ENCODE measurements at places on chromosomes 1 and 21. TPM values are rescaled to one million over a fixed set of nuclear protein-coding genes. Genes with fewer than 3 reads are reported as not detected.

- no peak for DNase-seq
Measured at GRCh38 chr1:231899713-231900435, 273.3 kb downstream of the DISC1 start.

- no peak for DNase-seq
Measured at GRCh38 chr21:41459884-41460534, 34.0 kb downstream of the MX1 start.

DNA sequence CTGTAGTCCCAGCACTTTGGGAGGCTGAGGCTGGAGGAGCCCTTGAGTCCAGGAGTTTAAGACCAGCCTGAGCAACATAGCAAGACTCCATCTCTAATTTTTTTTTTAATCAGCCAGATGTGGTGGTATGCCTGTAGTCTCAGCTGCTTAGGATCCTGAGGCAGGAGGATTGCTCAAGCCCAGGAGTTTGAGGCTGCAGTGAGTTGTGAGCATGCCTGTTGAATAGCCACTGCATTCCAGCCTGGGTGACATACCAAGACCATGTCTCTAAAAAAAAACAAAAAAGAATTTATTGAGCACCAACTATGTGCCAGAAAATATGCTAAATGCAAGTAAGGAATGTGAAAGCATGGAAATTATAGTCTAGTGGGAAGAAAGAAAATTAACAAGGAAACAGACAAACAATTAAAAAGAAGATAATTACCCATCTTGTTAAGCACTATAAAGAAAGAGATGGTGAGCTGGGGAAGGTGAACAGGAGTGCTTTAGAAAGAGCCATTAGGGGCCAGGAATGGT, 104.0 kb upstream of the ZNF678 start:
- no peak for DNase-seq

GRCh38 chr1:116556289-116557006, 14.4 kb downstream of the CD58 start:
- DNase-seq = peak; percentile 57

DNA sequence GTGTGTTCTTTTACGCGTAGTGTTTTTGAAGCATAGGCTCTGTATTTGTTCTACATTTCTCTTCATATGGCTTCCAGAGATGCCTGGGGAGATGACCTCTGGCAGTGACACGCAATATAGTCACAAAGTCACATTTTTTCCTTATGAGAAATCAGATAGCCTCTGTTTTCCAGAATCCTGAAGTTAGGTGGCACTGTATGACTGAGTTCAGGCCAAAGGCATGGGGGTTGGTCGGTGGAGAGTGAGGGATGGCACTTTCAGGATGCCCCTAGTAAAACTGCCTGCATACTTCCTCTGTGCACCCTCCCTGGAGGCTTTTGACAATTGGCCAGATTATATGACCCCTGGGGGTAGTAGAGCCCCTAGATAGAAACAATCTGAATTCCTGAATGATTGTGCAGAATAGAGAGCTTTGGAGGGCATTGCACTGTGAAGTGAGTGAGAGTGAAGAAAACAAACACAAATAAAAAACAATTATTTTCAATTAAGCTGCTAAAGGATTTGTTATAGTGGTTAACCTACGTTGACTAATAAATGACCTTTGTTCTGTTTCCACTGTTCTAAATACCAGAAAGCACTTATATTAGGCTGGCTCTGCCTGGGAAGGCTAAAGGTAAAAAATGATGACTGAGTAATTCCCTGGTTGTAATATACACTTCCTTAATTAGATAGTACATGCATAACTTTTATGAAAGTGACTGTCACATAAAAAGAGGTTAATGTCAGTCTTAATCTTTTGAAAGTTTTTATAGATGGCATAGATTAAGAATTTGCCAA, 1660.8 kb downstream of the PLA2G4A start:
- peak; percentile 47 for DNase-seq

Gene DISP1
- 3.1 TPM for total RNA-seq

GRCh38 chr1:94285031-94285654, 47.8 kb upstream of the ARHGAP29 start:
- peak; percentile 59 for DNase-seq

DNA sequence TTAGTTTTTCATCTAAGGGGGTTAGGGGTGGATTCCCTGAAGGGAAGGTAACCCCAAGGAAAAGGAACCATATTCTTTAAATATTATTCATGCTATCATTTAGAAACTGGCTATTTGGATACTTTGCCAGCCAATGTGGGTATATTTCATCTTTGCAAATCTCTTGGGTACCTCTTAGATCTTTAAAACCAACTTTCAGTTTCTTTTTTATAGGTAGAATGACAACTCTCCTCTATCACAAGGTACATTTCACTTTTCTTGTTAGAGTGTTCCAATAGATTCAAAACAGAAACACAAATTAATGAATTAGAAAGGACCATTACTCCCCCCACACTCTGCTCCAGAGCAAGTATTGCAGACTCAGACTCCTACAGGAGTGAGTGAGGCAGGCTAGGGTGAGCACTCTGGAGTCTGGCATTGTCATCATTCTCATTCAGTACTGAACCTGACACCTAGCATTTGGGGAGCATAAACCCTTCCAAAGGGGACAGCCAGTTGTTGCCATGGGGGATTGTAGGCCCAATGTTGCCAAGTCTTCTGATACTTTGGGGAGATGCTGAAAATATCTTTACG, 43.0 kb downstream of the MACO1 start:
- no peak for DNase-seq

Gene CHRM3
- total RNA-seq = under 0.01 TPM

Gene GCLM
- 16.2 TPM for total RNA-seq

DNA sequence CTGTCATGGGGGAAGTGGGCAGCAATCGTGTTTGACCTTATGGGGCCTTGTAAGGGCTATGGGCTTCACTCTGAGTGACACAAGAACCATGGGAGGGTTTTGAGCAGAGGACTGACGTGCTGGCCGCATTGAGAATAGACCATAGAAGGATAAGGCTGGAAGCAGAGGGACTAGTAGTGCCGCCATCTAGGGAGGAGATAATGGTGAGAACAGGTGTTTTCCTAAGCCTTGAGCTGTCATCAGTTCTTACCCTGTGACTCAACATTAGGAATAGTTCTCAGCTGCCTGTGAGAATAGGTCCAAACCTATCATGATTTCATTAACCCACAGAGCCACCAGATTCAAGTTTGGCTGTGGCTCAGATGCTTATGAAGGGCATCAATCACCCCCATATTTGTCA, 228.5 kb downstream of the CACNA1E start:
- no peak for DNase-seq

GRCh38 chr1:178541379-178541778, 28.5 kb downstream of the TEX35 start:
- no peak for DNase-seq

GRCh38 chr1:79532555-79532954, 526.0 kb upstream of the ADGRL4 start:
- DNase-seq = no peak

Gene HTR6
- not detected for total RNA-seq

Gene TEDDM1
- total RNA-seq = not detected

DNA sequence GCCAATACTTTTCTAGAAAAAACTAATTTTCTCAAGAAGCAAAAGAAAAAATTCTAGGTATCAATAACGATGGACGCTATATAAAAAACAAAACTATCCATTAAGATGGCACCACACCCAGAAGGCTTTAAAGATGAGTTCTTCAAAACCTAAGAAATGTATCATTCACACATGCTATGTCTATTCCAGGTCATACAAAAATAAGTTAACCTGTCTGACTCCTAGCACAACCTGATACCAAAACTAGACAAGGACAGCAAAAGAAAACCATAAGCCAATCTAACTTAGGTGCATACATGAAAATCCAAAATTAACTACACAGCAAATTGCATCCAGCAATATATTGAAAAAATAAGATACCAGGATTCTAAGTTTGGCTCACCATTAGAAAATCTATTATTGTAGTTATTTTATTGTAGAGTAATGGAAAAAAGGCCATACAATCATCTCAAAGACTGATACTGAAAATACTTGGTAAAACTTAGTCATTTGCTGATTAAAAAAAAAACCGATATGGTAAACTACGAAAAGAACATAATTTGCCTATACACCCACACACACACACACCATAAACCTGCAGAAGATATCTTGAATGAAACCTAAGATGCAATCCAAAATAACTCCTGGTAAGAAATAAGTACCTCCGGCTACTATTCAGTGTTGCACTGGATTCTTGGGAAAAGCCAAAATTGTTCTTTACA, 55.0 kb downstream of the TRAF5 start:
- DNase-seq = no peak

DNA sequence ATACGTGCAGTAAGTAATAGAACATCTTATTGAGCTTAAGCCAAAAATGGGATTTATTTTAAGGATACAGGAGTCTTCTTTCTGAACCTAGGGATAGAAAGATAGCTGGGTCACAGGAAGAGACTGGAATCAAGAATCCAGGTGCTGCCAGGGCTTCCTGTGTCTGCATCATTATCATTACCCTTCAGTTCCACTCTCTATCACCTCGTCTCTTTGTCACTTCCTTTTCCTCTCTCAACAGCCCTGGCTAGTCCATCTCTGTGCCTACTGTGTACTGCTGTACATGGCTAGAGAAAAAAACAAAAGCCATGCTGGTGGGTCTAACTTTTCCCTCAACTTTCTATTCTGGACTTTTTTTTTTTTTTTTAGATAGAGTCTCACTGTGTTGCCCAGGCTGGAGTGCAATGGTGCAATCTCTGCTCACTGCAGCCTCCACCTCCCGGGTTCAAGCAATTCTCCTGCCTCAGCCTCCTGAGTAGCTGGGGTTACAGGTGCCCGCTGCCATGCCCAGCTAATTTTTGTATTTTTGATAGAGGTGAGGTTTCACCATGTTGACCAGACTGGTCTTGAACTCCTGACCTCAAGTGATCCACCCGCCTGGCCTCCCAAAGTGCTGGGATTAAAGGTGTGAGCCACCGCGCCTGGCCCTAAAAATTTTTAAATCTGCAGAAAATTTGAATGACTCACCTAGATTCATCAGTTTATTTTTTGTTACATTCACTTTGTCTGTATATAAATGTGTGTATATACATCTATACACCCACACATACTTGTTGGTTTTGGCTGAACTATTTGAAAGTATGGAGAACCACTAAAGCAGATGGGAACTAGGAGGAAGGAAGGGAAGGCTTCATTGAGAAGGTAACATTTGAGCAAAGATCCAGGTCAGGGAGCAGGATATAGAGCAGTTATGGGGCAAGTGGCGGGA, 31.9 kb downstream of the UBE4B start:
- DNase-seq = no peak

GRCh38 chr21:43644609-43645008, 14.7 kb downstream of the HSF2BP start:
- peak; percentile 82 for DNase-seq

Gene RGS5
- total RNA-seq = 3.1 TPM

Gene REN
- total RNA-seq = 0.17 TPM

DNA sequence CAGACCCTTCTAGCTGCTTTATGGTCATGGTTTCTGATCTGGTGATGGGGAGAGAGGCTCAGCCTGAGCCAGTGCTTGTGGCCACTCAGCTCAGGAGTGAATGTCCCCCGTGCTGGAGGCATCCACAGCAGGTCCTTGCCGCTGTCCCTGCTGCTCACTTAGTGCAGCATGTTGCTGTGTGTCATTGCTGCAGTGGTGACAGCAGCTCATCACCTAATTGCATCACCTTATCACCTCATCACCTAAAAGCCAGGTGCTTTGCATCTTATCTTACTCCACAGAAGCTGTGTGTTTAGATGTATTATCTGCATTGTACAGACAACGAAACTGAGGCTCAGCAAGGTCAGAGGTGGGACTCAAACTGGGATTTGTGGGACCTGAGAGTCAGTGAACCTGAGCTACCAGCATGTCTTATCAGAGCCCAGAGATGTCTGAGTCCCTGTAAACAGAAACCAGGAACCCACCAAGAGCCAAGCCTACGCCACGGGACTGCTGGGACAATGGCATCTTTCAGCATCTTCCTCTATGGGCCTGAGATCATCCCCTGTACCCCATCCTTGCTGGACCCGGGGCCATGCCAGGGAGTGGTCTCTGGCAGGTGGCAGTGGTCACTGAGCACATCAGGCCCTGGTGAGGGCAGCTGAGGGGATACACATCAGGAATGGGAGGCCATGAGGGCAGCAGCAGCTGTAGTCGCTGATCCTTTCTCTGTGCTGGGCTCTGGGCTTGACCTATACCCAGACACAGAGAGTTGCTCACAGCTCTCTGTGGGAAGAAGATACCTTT, 6.5 kb downstream of the PODN start:
- no peak for DNase-seq

- no peak for DNase-seq
Measured at GRCh38 chr1:19079541-19080472, 123.3 kb upstream of the IFFO2 start.

- no peak for DNase-seq
Measured at GRCh38 chr21:32137931-32138330, 140.9 kb downstream of the MIS18A start.

GRCh38 chr21:46066591-46067331, 31.2 kb upstream of the COL6A2 start:
- DNase-seq = peak; percentile 69

DNA sequence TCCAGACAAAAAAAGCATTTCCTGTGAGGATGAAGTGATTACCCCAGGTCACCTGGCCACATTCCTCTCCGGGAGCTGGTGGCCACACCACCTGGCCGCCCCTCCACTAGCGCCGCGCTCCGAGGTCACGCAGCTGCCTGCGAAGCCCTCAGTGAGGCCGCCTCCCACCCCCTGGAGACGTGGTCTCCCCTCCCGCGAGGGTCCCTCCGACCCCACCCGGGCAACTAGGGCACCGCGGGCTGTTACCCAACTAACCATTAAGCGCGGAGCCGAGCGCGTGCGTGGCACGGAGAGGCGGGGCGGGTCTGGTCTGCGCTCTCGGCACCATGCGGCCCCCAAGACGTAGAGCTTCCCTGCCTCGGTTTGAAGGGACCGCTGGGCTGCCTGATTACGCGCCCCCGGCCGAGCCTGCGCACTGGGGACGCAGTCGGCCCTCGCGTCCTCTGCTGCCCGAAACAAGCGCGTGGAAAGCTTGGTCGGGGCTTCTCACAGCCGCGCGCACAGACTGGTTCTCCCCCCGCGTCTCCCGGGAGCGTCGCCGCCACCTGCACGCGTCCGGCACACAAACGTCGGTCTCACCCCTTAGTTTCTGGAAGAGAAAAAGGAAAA, 106.5 kb downstream of the SLC16A1 start:
- DNase-seq = peak; percentile 34

DNA sequence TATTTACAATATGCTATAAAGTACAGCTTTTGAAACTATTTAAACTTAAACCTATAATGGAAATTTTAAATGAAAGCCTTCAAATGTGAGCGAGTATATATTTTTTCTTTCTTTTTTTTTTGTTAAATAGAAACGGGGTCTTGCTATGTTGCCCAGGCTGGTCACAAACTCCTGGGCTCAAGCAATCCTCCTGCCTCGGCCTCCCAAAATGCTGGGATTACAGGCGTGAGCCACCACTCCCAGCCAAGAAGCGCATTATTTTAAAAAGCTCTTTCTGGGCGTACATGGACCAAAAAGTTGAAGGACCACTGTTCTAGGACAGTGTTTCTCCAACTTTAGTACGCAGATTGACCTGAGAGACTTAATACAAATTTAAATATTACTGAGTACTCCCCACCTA, 87.5 kb downstream of the TRIM33 start:
- no peak for DNase-seq

Gene MXRA8
- 397 TPM for total RNA-seq

- peak; percentile 34 for DNase-seq
Measured at GRCh38 chr1:189701606-189702005, 776.1 kb downstream of the BRINP3 start.

- DNase-seq = no peak
Measured at GRCh38 chr1:175511496-175511895, 231.9 kb downstream of the TNR start.

Gene RNU1-4
- under 0.01 TPM for total RNA-seq

Gene LRRC8B
- total RNA-seq = 0.83 TPM

Gene SELL
- under 0.01 TPM for total RNA-seq
